ENCODE measurements at places on chromosomes 12 and 14.
A peak's percentile ranks its signal among the peaks of the same experiment; 100 is the strongest.

DNA sequence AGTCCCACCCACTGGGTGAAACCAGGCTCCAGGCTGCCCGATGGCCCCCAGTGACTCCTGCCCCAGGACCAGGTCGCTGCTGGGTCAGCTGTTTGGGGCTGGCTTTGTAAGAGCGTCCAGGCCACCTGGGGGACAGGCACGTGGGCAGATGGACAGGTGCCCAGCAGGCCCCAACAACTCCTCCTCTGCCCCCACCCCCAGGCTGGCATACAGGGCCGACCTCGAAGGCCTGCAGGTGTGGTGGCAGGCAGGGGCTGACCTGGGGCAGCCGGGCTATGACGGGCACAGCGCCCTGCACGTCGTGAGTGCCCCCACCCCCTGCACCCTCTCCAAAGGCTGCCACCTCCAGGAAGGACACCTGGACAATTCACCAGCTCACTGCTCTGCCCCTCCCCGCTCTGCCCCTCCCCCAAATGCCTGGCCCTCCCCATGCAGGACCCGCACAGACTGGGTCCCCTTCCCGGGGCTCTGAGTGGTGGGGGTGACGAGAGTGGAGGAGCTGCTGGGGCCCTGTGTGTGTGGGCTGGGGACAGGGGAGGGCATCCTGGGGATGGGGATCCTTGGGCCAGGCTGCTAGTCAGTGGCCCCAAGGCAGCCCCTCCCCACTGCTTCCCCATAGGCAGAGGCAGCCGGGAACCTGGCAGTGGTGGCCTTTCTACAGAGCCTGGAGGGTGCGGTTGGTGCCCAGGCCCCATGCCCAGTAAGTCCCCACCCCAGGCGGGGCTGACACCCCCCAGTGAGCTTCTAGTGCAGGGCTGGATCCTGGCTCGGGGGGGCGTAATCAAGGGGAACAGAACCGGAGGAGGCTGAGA, 26.0 kb downstream of the ASPG start:
- peak; percentile 55 for DNase-seq

DNA sequence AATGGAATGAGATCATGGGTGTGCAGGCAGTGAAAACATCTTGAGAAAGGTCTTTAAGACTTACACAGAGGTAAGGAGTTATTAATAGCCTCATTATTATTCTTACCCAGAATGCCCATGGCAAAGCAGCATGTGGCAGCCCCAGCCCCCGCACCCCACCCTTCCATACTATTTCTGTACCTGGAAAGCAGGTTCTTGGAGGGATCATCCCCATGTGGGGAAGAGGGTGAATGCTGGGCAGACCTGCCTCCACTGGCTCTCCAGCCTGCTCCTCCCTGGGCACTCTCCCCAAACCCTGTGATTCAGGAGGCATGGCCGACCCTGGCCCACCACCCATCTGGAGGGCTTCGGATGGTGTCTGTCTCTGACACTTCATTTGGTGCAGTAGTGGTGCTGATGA, 28.3 kb downstream of the NPC2 start:
- no peak for DNase-seq

DNA sequence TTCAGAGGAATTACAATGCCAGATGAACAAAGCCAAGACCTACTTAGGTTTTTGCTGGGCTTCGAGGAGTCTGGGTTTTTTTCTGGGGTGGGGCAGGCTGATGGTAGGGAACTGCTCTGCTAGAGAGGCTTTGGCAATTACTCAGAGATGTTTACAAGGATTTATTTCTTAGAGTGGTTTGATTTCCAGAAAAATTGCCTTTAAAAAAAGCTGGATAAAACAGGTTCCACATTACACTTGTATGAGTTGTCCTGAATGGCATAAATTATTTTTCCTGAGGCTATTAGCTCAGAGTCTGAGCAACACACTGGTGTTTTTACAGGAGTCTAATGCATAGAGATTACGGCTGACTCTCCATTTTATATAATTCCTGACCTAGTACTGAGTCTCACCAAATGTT, 118.5 kb upstream of the FRMD6 start:
- no peak for DNase-seq

DNA sequence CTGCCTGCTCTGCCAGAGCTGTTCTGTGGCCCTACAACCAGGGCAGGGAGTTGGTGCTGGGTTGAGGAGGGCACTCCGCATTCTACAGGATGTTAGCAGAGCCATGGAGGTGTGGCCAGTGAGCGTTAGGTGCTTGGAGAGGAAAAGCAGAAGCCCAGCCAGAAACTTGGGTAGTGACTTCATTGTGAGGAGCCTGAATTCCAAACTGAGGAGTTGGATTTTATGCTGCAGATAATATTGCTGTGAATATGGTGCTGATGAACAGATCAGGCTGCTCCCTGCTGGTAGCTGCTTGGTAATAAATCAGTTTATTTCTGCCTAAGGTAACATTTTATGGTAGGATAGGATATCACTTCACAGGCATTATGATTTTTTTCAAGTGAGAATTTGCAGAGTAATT, 7.1 kb upstream of the CCDC175 start:
- DNase-seq, result no peak

GRCh38 chr14:77339407-77339806, 18.6 kb downstream of the GSTZ1 start:
- no peak for DNase-seq

- no peak for DNase-seq
These were observed 56.1 kb downstream of the CAPZA3 start for GRCh38 chr12:18794000-18794399.

DNA sequence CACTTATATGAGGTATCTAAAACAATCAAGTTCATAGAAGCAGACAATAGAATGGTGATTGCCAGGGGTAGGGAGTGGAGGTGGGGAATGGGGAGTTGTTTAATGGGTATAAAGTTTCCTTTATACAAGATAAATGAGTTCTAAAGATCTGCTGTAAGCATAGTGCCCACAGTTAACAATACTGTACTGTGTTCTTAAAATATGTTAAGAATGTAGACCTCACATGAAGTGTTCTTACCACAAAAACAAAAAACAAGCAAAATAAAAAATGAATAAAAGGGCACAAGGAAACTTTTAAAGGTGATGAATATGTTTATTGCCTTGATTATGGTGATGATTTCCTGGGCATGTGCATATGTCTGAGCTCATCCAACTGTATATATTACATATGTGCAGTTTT, 211.8 kb downstream of the MSRB3 start:
- DNase-seq, result no peak

DNA sequence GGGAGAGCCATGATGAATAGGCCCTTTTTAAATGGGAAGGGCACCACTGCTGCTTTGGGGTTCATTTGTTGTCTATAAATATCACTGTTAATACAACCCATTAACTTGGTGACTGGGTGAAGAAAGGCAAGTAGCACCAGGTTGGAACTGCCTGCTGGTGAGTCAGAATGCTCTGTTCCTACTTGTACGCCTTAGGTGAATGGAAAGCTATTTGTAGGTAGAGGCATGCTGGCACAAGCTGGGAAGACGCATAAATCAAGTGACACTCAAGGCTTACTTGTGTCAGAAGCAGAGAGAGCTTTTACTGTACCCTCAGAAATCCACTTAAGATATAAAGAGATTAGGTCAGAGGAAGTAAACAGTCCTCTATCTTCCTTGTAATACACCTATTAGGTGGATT, 142.5 kb downstream of the TMX1 start:
- no peak for DNase-seq

DNA sequence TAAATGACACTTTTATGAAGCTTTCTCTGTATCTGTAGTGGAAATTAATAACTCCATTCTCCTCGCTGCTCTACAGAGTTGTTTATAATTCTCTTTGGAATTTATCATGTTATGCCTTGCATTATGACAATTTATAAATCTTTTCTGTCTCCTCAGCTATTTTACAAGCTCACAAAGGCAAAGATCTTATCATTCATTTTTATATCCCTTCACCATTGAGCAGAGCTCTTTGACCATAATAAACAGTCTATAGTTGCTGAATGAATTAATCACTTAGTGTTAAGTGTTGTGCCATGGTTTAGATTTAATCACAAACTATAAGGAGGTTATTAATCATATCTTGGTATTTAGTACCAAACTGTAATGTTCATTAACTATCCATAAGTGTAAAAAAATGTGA, 126.4 kb downstream of the NAV3 start:
- DNase-seq, result no peak

- DNase-seq, result no peak
These were observed 101.2 kb downstream of the NELL2 start for GRCh38 chr12:44774815-44775411.

DNA sequence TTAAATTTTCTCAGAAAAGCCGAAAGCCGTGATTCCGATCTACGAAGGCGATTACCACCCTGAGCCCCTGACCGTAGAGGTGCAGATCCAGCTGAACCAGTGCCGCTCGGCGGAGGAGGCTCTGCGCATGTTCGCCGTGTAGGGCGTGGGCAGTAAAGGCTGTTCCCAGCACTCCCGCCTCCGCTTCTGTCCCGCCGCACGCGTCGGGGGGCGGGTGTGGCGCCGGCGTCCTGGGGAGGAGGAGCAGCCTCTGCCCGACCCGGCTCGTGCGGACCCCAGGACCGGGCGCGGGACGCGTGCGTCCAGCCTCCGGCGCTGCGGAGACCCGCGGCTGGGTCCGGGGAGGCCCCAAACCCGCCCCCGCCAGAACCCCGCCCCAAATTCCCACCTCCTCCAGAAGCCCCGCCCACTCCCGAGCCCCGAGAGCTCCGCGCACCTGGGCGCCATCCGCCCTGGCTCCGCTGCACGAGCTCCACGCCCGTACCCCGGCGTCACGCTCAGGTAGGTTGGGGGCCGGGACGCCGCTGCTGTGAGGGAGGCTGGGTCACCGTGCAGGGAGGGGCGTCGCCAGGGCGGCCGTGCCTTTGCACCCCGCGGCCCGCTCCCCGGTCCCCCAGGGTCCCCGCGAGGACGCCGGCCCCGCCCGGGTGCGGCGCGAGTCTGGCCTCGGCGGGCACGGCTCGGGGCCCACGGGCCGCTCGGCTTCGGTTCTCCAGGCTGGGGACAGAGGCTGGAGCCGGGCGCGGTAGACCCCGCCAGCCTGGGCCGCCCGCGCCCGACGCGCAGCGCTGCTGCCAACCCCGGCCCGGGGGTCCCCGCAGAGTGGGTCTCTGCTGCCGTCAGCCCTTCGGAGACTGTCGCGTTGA, at the start of gene B3GNT4:
B3GNT4 (plus strand) TSS at position 409 of the 866 bp plus-strand sequence. CDS start 910 bp downstream, outside the sequence.
- no peak for DNase-seq

DNA sequence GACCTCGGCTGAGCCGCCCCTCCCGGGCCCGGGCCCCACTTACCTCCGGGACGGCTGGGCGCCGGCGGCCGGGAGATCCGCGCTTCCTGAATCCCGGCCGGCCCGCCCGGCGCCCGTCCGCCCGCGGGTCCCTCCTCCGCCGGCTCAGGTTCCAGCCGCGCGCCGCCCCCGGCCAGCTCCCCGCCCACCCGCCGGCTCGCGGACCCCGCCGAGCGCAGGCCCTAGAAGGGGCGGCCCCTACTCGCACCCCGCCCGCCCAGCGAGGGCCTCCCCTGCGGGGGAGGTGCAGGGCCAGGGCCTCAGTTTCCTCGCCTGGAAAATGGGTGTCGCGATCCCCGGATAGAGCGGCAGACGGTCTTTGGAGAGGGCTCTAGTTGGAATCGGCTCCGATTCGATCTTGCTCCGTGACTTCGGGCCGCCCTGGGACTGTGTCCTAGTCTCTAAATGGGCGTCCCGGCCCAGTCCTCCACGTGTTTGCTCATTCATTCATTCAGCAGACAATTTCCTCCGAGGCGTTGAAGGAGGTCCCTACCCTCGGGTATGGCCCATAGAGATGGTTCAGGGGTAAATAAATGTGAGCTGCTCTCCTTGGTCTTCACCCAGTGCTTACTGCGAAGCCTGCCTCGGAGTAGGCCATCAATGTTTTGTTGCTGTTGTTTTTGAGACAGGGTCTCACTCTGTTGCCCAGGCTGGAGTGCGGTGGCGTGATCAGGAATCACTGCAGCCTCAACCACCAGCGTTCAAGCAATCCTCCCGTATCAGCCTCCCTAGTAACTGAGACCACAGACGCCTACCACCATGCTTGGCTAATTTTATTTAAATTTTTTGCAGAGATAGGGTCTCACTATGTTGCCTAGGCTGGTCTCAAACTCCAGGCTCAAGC, at the start of gene TRPV4:
TRPV4 (minus strand) TSS at position 92 of the 883 bp plus-strand sequence. CDS start 18,602 bp downstream, outside the sequence.
- no peak for DNase-seq

- DNase-seq, result no peak
These were observed 87.5 kb downstream of the SLC6A15 start for GRCh38 chr12:84825149-84825548.

DNA sequence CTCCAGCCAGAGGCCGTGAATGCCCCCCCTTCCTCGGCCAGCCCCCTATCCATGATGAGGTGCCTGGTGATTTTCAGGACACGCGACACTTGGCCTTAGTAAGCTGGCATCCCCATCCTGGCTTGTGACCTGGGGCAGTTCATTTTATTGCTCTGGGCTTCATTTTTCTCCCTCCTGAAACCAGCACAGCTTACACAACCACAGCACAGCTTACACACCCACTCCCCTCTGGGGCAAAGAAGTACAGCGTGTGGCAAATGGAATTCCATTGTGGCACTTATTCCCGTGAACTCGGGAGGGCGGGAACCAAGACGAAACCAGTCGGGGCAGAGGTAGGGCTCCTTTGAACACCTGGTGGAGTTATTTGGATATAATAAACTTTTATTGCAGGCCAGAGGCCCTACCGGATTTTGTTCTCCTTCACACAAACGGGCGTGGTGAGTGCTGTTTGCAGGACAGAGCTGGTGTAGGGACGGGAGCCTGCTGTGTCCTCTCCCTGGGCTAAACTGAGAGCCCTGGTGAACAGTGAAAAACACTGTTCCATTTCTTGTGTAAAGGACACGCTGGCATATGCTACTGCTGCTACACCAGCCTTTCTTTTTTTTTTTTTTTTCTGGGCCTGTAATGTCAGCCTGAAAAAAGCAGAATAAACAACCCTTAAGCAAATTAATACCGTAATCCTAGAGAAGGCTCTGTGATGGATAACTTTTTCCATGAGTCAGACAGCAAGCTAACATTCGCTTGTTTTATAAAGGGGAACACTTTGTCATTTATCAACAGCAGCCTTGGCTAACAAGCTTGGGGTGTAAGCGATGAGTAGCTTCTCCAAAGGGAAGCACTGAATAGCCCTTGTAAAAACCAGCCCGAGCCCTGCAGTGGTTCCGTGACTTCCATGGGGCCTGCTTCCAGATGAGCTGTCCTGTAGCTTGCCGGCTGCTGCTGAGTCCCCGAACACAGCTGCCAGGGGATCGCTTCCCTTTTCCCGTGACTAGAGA, 29.3 kb downstream of the CD9 start:
- DNase-seq, result peak; percentile 93

GRCh38 chr14:24036169-24036962, 15.4 kb upstream of the CARMIL3 start:
- peak; percentile 86 for DNase-seq

- DNase-seq, result no peak
These were observed 305.4 kb downstream of the PCNX1 start for GRCh38 chr14:71212683-71213107.

DNA sequence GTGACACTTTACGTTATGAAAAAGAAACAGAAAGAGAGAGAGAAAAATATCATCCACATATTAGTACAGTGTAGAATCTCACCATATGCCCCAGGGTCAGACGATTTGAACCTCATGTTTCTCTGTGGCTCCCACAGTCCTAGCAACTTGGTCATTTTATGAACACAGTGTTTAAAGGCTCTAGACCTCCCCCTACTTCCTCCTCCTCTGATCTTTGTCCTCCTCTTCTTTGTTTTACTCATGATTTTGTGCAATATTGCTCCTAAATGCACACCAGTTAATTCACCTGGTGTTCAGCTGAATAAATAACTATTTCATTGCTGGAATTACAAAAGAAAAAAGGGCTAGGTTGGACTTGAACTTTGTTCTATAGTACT, 18.2 kb downstream of the GLT1D1 start:
- DNase-seq, result no peak

- DNase-seq, result no peak
These were observed 230.0 kb downstream of the MSRB3 start for GRCh38 chr12:65508276-65509035.
